ENCODE measurements at places on chromosomes 12 and 14.

DNA sequence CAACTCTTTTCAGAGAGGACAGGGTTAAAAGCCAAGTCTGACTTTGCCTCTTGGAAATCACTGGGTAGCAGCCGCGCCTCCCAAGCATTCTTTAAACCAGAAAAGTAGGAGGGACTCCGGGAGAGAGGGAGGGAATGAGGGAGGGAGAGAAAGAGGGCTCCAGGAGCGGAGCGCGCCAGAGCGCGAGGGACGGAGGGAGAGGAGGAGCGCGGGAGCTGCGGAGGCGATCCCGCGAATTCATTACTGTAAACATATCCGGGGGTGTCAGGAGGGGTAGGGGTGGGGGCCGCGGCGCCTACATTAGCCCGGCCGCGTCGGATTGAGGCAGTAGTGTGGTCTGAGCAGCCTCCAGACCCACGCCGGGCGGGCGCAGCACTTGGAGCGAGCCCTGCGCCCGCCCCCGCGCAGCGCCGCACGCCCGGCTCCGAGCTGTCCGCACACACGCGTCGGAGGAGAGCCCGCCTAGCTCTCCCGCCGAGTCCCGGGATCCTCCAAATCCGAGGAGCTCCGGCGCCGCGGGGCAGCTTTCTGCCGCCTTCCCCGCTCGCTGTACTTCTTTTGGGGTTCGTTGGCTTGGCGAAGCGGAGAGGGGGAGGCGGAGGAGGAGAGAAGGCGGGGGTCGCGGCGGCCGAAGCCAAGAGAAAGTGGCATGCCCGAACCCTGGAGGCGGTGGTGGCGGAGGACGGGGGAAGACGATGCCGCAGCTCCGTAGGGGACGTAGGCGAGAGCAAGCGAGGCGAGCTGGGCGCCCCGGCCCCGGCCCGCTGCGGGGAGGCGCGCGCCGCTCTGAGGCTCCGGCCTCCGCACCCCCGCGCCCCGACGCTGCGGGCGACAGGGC lies 3.3 kb downstream of the FLRT2 start:
- DNase-seq = no peak

DNA sequence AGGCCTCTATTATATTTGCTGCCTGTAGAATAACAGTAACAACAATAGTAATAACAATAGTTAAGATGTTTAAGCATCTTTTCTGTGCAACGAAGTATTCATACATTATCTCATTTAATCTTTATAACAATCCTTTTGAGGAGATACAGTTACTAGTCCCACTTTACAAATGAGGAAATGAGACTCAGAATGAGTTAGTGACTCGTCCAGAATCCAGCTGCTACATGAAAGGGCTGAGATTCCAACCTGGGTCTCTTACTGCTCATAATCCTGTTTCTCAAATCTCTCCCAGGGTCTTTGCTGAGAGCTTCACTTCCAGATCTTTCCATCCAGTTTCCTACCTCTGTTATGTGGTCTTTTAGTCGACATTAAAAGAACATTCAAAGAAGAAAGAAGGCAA lies 173.7 kb upstream of the TMPO start:
- DNase-seq = no peak

DNA sequence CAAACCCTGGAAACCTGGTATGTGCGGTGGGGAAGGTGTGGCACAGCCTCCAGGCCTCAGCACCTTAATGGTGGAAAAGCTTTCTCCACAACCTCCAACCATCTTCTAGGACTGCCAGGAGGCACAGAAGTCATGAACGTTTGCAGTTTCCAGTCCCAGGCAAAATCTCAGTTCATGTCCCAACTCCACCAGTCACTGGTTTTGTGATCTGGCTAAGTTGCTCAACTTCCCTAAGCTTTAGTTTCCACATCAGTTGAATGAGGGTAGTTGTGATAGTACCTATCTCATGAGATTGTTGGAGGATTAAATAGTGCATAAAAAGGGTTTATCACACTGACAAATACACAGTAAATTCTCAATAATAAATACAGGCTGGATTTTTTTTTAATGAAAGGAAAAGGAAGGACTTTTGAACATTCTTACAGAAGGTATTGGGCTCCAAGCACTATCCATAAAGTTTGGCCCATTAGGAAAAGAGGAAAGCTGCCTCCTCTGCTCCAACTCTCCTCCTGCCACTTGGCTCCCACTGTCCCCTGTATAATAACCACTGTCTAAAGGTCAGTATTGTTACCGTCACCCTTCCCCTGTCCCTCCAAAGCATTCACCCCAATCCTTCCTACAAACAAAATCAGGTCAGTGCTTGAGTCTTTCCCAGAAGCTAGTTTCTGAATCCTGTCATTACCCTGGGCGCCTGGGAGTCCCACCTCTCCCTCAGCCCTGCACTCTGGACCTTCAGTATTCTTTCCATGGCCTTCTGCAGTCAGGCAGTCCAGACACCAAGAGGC lies 6.3 kb downstream of the PCK2 start:
- DNase-seq = no peak

- DNase-seq = no peak
Observed at GRCh38 chr12:107537464-107538119, 148.0 kb upstream of the PWP1 start.

Data from T-helper 17 cell (primary cell).